ENCODE measurements at places on chromosomes 12 and 14. TPM values are rescaled to one million over a fixed set of nuclear protein-coding genes. Genes with fewer than 3 reads are reported as not detected.

DNA sequence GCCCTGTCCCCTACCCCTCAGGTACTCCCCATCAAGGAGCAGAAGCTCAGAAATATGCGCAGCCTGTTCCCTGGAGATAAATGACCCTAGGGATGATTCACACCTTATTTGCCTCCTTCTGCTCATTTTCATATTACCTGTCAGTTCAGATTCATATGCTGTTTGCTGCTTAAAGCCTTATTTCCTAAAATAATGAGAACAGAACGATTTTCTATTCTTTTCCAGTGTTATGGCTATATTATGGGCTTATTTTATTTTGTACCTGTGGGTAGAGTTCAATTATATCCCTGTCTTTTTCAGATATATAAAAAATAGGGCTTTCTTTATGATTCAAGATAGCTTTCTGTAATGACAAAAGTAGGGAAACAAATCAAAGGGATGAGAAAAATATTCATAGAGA is 224.8 kb downstream of the RPAP3 start:
- DNase-seq: no peak

GRCh38 chr14:32846821-32847365 is 91.8 kb upstream of the NPAS3 start:
- no peak for DNase-seq

- DNase-seq: no peak
Observed at GRCh38 chr12:106321139-106321850, 18.8 kb downstream of the TCP11L2 start.

The MYF5 gene
- total RNA-seq: not detected

The KRT75 gene
- total RNA-seq: not detected
